Neural crest cell (in vitro differentiated cells): ENCODE measurements at places on chromosomes 2 and 18. TPM values are rescaled to one million over a fixed set of nuclear protein-coding genes. Genes with fewer than 3 reads are reported as not detected.
A peak's percentile ranks its signal among the peaks of the same experiment; 100 is the strongest.

DNA sequence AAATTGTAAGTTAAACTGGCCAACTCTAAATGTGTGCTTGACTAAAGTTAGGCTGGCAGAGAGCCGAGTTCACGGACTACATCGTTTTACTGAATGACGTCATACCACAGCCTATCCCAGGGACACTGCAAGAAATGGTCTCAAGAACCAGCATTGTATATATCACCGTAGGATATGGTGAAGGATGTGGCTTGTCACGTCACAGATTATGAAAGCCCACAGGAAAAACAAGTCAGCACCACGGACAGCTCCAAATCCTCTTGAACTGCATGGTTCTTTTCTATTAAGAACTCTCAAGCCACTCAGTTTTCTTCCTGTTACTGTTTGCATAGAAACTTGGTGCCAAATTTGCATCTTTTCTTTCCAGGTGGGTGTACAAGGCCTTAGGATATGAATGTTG, 85.1 kb upstream of the ACAA2 start:
- DNase-seq = peak; percentile 76

DNA sequence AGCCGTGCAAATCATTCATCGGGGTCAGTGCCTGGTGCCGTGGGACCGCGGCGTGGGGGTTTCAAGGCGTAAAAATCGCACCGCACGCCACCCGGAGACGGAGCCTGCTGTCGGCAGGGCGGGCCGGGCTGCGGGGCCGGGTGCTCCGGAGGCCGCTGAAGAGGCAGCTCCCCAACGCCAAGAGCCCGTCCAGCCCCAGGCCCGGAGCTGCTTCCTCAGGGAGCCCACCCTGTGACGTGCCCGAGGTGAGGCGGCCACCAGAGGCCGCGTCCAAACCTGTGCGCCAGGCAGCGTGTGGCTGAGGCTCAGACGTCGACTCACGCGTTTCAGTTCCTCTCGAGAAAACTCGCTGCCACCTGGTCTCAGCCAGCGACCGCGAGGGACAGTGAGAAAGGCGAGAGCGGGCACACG, 98.1 kb downstream of the NFATC1 start:
- no peak for DNase-seq

DNA sequence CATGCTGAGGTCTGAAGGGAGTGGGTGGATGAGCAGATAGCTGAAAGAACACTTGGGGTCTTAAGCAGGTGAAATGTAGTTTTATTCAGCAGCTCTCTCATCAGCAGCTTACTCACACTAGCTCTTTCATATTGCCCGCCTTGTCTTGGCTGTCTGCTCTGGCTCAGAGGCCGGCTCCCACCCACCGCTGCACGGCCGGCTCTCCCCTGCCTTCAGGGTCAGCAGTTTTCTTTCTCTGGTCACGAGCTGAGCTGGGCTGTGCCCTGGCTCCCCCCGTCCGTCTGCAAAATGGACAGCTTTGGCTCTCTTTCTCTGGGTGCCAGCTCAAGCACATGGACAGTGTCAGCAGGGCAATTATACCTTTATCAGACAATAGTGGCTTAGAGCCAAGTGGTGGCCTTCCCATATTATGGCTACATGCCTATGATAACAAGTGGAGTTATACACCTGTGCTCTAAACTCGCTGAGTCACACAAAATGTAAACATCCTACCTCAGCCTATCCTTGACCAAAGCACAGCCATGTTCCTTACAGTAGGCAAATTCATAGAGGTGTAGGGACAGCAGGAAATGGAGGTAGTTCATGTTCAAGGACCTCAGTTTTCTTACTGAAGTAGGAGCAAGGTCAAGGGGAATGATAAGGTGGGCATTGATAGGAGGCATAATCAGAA, 224.8 kb downstream of the SOCS6 start:
- DNase-seq = no peak

DNA sequence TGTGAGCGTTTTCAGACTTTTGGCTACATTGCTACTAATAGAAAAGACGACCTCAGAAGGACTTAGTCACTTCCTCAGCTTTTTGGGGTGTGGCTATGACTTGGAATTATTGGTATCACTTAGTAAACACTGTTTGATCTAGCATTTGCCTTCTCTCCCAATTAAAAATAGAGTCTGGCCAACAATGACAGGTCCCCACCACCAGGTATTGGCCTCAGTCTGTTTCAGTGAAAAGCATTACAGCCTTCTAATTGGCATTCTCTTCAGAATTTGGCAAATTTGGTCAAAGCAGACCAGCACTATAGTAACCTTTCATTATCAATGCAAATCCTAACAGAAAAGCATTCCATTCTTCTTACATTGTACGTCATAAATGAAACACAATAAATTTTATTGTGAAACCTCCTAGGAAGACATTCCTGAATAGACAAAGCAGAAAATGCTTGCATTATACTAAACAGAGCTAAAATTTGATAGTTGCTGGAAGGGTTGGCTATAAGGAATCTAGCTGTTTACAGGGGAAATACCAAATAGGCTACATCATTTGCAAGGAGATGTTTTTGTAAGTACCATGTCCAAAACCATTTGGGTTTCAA, 613.9 kb downstream of the IRS1 start:
- DNase-seq = no peak

DNA sequence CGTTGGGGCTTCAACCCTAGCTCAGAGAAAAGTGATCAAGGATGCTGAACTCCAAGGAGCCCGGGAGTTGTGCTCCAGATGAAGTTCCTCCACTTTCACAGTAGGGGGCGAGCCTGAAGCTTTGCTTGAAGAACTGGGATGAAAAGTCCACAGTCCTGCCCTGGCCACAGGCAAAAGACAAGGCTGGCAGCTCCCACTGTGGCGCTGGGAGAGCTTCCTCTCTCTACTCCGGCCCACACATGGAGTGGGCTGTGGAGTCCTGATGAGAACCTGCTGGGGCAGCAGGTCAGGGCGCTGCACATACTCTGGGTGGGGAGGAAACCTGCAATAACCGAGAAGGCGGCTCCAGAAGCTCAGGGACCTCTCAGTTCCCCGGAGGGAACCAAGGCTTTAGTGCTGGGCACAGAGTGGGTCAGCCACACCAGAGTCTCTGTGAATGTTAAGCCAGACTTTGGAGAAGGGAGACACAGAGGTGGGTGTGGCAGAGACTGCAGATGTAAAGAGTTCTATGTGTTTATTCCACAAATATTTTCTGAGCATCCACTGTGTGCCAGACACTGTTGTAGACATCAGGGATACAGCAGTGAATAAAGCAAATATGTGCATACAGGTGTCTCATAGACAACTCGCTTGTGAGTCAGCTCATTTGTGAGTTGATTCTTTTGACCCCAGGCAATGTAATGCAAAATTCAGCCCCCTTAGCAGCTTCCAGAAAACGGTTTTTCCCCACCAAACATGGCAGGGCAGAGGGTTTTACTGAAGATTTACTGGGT, 48.0 kb upstream of the MRPL33 start:
- DNase-seq = peak; percentile 65

DNA sequence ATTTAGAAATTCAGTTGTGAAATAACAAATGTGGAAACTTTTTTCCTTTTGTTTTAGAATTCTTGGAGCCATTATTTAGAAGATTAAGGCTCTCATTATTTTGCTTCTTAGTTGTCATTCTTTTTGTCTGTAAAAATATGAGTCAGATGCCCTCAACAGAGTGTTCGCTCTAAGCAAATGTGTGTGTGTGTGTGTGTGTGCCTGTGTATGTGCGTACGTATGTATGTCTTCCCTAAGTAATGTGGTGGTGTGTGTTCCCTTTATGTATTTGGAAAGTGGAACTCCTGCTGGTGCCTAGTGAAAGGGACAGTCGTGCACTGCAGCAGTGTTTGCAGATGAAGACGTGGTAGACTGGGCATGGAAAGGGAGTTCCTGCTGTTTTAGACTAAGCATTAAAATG, 27.5 kb downstream of the ZNF407 start:
- DNase-seq = no peak

DNA sequence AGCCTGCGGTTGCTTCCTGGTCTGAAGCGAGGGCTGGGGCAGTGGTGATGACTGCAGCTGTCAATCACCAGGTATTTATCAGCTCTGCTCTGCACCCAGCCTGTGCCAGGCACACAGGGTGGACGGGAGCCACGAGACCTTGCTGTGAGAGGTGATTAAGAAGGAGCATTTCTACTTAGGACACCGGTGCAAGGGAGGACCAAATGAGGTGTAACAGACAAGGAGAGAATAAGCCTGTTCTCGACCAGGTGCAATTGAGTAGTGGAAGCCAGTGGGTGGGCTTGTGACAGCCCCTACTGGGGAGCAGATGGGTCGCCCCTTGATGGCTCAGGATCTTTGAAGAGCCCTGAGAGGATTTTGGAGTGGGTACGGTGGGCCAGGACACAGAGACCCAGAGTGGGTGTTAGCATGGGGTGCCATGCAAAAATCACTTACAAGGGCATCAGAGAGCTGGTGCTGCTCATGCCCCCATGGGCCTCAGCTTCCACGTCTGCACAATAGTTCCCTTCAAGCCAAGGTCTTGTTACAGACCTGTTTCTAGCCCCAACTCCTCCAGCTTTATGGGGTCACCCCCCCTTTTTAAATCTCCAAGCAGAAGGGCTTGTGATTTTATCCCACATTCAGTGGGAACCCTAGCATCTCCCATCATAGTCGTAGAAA, 24.6 kb downstream of the GPR55 start:
- no peak for DNase-seq

DNA sequence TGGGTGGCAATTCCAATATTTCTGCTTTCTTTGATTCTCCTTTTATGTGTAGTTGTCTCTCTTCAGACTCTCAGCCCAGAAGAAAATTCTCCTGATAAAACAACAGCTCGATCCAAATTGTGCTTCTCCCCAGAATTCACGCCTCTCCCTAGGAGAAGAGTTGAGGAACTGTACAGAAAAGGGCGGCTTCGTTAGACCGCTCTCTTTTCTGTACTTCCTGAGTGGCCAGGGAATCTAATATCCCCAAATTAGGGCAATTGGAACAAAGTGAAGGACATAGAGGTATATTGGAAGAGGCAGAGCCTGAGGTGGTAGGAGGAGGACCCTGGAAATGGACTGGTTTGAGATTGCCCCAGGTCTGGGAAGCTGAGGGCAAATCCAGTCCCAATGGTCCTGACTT, 5.6 kb downstream of the ADCYAP1 start:
- DNase-seq = no peak

DNA sequence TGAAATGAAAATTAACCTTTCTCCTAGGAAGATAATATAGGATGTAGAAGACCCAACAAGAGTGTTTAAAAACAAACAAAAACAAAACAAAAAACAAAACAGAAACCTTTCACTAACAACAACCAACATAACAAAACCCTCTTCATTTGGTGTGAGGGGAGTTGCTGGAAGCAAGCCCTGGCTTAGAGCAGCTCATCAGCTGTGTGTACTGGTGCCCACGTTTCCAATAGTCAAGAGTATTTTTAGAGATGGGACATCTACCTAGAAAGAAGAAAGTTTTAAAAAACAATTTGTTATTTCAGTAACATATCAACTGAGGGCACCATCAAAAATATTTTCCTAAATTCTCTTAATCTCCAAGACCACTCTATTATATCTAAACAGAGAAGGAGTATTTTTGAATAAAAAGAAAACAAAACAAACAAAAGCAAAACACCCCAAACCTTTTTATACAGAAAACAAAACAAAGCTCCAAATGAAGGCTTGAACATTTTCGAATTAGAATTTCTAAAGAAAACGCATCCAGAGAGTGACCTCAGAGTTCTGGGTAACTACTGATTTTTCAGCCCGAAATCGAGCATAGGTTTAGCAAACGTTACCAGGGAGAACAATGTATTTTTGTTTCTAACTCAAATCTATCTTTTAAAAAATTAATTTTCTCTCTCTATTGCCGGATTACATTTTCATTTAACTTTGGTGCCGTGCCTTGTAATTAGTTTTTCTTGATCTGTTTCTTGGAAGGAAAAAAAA, 134.6 kb downstream of the INSIG2 start:
- DNase-seq = no peak

DNA sequence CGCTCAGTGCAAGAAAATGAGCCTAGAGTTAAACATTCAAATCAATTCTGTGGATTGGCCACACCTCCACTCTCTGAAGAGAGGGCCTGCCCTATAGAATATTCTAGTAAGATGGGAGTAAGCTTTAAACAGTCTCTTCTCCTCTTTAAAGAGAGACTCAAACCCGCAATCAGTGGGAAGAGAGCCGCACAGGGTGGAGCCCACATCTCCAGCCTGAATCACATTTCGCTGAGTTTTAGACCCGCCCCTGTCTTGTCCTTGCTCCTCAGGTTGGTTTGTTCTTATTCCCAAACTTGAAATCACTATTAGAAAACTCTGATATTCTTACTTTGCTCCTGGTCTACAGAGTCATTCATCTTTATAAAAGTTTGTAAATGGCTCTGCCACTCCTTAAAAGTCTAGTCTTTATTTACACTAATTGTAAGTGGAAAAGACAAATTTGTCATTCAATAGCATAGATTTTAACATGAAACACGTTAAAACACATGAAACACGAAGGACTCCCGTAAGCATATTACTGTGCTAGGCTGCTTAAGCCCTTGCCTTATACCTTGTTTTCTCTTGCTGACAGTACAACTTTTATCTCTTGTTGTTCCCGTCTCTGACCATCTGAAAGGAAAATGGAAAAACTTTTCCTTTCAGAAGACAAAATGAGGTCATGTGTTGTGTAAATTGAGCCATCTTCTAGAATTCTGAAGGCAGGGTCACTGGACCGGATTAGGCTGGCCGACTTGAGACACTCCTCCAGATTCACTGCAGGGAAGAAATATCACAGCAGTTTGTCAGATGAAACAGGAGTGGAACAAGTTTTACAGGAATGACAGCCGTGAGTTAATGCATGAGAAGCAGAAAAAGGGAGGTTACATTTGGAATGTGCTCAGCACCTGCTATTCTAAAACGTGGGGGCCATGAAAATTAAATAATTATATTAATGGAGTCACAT, 5.6 kb downstream of the DSC1 start:
- DNase-seq = no peak

DNA sequence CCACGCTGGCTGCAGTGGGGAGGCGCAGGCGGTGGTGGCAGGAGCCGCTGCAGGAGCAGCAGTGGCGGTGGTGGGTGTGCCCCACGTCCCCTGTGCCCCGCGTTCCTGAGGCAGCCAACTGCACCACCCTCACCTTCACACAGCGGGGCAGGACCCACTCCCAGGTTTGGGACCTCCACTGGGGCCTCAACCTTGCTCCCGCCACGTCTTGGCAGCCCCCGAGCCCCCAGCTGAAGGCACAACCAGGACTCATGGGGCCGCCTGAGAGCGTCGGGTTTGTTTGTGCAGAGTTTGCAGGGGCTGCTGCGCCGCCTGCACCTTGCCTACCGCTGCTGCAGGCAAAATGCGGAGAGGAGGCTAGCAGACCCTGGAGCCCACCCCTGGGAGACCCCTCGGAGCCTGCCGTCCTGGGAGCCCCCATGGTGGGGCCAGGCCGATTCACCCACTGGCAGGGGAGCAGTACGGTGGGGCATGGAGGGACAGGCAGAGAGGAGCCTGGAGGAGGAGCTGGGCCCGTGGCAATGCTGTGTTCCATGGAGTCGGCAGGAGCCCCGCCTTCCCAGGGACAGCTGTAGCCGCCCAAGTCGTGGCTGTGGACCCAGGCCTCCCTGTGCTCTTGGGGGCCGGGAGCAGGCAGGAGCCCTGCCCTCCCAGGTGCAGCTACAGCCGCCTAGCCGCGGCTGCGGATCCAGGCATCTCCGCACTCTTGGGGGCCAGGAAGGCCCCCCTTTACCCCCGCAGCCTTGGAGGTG, 14.7 kb upstream of the EML6 start:
- no peak for DNase-seq

- DNase-seq = no peak
Observed at GRCh38 chr2:209505410-209505809, 81.6 kb downstream of the MAP2 start.

- DNase-seq = no peak
Observed at GRCh38 chr2:233833345-233833744, 21.0 kb downstream of the HJURP start.

GRCh38 chr18:61334491-61334850, 1.2 kb downstream of the CDH20 start:
- no peak for DNase-seq

UGT1A3 gene
- not detected in 2 replicates for total RNA-seq

LAMA1 gene
- 96.1 and 102 TPM in 2 replicates for total RNA-seq

CPS1 gene
- total RNA-seq = 7.9 and 8.8 TPM in 2 replicates

GDF7 gene
- 0.36 and 0.40 TPM in 2 replicates for total RNA-seq
